BJ (cell line): ENCODE measurements at places on chromosomes 1 and 21.

DNA sequence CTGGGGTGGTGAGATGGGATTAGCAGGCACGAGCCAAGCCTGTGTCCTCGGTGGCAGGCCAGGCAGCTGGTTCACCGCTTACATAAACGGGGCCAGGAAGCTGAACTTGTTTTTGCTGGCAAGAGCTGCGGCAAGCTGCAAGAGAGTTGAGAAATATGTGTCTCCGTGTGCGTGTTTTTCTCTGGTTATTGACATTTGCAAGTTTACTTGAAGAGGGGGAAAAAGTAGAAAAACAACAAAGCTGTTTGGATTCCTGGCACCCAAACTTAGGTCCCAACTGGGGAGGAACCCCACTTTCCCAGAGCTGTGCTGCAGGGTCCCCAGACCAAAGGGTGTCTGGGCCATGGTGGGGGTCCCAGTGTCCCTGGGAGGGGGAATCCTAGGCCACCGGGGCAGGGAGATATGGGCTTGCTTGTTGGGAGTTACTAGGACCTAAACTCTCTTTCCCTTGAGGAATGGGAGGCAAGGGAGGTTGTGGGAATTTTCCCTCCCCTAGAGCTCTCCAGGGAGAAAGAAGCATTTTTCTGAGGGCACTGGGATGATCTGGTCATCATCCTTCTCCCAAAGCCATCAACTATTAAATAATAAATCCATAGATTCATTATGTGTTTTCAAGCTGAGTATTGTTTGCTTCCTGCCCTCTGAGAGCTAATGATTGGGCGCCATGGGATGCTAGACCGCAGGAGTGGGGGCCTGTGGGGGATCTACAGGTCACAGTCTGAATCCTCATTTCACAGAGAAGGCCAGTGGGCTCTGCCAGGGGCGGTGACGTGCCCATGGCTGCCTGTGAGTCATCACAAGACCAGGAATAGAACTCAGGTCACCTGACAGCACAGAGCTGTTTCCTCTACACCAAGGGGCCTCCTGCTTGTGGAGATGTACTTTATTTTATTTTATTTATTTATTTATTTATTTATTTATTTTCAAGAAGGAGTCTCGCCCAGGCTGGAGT lies 14.8 kb downstream of the IL6R start:
- DNase-seq: peak; percentile 57

DNA sequence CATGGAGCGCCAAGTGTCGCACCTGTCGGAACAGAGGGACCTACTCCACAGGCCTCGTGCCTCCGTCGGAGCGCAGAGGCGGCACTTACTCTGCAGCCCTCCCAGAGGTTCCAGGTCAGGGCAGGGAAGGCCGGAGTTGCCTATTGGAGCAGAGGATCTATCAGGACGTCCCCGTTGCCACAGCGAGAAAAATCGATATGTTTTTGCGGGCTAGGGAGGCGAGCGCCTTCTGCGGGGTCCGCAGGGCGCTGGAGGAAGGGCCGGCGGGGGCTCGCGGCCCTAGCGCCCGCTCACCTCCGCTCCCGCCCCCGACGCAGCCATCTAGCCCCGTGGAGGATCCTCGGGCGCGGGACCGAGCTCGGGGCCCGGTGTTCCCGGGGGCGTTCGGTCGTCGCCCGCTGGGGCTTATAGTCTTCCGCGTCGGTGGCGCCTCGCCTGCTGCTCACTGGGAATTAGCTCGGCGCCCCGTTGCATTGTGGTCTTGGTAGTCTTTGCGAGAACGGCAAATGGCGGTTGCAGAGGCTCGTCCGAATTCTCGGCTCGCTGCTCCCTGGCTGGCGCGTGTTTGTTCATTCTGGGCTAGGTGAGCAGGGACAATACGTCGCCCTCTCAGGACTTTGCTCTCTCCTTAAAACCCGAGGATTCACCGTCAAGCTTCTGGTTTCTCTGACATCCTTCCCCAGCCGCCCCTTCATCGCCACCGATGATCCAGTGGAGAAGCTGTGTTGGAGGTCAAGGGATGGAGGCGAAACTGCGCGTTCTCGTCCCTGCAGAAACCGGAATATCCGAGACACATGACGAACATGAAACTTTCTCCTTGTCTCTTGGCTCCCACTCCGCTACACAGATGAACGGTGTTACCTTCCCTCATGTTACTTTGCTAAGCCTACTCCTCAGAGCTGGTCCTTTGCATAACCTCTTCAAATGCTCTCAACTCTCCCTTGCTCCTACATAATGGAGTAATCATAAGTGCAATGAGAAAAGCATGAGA lies at the start of gene JTB:
TSS of gene JTB (minus strand) at position 425 of the 991 bp plus-strand sequence. CDS start at position 3, 422 bp downstream.
- no peak for DNase-seq

DNA sequence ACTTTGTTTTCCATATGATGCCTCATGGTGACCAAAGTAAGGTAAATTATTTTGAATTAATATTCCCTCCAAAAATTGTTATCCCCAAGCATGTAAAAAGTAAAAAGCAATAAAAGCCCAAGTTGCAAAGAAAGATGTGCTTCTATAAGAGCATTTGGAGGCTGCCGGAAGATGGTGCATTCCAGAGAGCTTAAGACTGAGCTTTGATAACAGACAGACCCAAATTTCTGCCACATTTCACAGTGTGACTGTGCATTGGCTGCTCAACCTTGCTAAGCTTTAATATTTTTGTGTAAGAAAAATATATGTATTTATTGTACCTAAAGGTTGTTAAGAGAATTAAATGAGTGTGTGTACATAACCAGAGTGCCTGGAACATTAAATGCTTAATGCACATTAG lies 67.9 kb downstream of the CYYR1 start:
- DNase-seq: no peak

- DNase-seq: no peak
Measured at GRCh38 chr1:172514108-172514507, 18.8 kb upstream of the SUCO start.

GRCh38 chr1:8343464-8344001 lies 25.6 kb downstream of the SLC45A1 start:
- DNase-seq: peak; percentile 89

DNA sequence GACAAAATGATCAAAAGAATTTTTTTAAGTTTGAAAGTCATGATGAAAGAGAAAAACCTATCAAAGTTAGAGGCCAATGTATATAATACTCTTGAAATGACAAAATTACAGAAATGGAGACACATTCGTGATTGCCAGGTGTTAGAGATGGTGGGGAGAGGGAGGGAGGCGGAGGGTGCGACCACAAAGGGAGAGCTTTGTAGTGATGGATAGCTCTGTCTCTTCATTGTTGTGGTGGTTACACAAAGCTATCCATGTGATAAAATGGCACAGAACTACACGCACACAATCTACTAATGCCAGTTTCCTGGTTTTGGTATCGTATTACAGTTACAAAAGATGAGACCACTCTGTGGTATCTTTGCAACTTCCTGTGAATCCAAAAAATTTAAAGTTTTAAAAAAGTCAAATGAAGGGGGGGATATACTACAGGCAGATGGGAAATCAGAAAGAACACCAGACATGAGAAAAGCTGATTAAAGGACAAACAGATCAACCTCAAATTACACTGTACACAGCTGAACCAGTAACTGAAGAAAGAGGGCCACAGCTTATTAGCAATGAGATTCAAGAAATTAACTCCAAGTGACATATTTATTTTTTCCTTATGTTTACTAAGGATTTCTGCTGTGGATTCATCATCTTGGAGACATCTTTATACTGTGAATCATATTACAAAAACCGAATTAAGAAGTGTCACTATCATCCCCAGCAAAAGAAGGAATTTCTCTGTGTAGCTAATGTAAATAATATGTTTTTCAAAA lies 199.1 kb downstream of the SLC45A1 start:
- DNase-seq: peak; percentile 62

DNA sequence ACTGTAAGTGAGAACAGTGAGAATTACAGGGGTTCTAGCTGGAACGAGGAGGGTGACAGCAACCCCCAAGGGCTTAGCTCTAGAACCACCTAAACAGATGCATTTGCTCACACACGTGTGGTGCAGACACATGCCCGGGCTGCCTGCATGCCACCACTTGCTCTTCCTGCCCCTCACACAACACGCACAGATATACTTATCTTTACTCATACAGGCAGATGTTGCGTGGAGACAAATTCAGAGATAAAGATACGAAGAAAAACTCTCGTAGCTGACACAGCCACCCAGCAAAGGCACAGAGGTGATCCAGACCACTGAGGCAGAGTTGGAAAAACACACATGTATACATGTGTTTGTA lies 13.5 kb downstream of the VANGL1 start:
- DNase-seq: no peak

DNA sequence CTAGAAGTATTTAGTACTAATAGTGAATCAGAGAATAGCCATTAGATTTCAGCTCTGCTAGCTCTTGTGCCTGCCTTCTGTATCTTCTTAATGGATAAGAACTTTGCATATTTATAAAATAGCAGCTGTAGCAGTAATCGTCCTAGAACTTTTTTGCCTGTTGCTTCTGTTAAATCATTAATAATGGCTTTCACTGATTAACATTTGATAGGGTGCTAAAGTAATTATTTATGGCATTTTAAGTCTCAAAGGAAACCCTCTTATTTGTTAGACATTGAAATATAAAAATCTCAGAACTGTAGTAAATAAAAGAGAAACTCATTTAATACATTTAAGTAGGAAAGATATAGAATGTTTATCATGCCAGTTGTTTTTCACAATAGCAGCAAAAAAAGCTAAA lies 27.0 kb downstream of the SPEN start:
- no peak for DNase-seq

DNA sequence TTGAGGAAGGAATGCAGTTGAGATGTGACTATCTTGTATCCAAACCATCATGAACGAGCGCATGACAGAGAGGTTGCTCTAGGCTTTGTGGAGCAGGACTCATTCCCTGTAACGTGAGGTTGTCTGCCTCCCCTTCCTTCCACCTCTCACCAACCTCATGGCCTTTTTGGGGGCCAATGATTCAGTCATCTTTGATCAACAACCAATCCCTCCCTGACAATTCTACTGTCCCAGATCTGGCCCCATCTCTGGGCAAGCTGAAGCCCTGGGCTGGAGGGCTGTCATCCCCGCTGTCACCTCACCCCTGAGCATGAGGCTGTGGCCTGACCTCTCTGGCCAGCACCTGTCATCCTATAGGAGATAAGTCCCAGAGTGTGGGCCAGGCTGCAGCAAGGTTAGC lies 19.7 kb downstream of the MTARC1 start:
- DNase-seq: no peak

DNA sequence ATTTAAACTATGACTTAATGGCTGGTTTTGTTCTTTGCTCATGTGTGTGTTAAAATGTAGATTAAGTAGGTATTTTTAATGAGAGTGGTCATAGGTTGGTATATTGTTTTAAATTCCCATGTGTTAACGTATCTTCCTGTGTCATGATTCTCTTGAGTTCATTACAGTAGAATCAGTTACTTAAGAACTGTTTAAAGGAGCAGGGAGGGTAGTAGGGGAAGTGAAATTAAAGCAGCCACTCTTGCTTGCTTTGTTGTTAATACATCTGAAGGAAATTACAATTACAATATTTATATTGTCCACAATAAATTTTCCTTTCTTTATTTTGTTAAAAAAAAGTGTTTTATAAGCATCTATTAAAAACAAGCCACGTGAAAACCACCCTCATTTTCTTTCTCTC lies 119.2 kb upstream of the KIAA1614 start:
- no peak for DNase-seq

- DNase-seq: no peak
Measured at GRCh38 chr1:1167841-1168450, 5.7 kb upstream of the TTLL10 start.

GRCh38 chr1:41574842-41575241 lies 90.4 kb upstream of the EDN2 start:
- DNase-seq: no peak

GRCh38 chr1:171803045-171803444 lies 21.6 kb downstream of the METTL13 start:
- no peak for DNase-seq

DNA sequence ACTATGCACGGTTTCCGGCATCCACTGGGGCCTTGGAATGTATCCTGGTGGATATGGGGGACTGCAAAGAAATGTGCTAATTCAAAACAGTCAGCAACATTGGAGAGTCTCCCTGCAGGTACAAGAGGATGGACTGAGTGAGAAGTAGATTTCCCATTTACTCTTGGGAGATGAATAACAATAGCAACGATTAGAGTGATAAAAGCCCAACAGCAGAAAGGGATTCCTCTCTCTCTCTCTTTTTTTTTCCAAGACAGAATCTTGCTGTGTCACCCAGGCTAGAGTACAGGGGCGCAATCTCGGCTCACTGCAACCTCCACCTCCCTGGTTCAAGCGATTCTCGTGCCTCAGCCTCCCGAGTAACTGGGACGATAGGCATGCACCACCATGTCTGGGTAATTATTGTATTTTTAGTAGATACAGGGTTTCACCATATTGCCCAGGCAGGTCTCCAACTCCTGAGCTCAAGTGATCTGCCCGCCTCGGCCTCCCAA lies 5.0 kb upstream of the SHCBP1L start:
- no peak for DNase-seq

GRCh38 chr1:22536506-22536905 lies 26.8 kb upstream of the EPHA8 start:
- DNase-seq: no peak

- DNase-seq: no peak
Measured at GRCh38 chr1:92536211-92536979, 49.7 kb upstream of the GFI1 start.

DNA sequence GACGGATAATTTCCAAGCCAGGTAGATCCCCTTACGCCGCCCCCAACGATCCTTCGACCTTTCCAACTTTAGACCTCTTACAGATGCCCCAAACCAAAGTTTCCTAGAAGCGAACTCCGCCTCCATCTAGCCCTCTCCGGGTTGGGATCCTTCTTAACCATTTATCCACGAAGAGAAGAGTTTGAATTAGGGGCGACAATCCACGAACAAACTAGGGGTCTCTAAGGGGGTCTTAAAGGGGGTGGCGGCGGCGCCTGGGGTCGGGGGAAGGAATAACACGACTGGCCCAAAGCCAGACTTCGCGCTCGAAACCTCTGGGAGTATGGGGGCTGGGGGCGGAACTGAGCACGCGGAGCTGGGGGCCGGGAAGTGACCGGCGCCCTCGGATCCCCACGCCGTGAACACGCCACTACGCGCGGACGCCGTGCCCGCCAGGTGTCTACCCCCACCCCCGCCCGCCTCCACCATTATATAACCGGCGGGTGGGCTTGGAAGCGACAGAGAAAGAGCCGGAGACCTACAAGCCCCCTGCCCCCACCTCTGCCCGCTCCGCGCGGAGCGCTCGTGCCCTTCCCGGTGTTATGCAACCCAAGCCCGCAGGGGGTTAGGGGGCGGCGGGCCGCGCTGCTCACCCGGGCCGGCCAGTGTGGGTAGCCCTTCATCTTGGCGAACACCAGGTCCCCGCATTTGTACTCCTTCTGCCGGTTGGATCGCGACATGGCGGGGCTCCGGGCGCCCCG lies 594 bp downstream of the HDGF start:
- no peak for DNase-seq

- no peak for DNase-seq
Measured at GRCh38 chr1:232046451-232047306, 420.1 kb downstream of the DISC1 start.

DNA sequence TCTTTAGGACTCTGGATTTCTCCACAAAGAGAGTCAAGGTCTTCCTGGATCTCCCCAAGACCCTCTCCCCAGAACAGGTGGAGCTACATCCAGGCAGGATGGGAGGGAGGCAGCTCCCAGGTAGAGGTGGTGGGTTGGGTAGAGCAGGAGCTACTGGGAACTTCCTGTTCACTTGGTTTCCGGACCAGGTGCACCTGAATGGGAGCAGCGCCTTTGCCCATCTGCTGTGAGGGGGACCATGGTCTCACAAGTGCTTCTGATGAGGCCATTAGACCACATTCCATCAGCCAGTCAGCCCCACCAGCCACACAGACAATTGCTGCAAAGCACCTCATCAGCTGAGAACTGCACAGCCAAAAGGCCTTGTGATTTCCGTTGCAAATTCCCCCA lies 188.8 kb downstream of the MATN1 start:
- no peak for DNase-seq
